ENCODE measurements at places on chromosomes 4 and X. TPM values are rescaled to one million over a fixed set of nuclear protein-coding genes. Genes with fewer than 3 reads are reported as not detected.
A peak's percentile ranks its signal among the peaks of the same experiment; 100 is the strongest.

DNA sequence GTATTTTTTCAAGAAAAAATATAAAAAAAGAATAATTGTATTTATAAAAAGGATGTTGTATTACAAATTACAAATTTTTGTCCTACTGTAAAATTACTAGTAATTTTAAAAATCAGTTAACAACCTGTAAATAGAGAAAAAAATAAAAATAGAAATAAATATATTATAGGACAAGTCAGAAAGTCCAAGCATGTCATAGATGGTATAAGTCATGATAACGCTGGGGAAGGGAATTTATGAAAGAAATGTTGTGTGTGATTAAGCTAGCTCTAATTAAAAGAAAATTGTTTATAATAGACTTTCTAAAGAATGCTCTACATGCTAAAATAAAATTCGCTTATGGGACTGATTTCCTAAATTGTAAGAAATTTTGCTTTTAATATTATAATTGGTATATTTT is 2329.9 kb downstream of the ARAP2 start:
- no peak overlapping the region for H3K27ac ChIP-seq
- no peaks in the 10 kb centered on the region for H3K27me3 ChIP-seq
- DNase-seq = no peak
- no peak overlapping the region for H3K4me3 ChIP-seq
- no peaks in the 10 kb centered on the region for H3K36me3 ChIP-seq

GRCh38 chr4:54746218-54746617 is 88.5 kb downstream of the KIT start:
- no peaks in the 10 kb centered on the region for H3K27me3 ChIP-seq
- H3K4me3 ChIP-seq = no peak overlapping the region
- DNase-seq = no peak
- no peak overlapping the region for H3K27ac ChIP-seq

DNA sequence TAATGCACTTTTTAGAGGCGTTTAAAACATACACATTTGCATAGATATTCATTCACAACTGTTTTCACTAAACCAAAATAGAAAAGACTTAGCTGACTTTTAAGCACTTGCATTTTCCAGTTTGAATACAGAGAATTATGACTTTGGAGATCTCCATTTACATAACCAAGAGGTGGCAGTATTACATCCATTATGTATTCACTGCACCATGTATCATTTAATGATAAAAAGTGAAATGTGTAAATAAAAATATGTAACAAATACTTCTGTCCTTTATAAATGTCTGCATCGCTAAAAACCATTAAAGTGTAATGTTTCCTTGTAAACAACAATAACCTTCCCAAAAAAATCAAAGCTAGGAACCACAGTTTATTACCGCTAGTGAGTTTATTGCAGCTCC is 413.2 kb downstream of the FGF13 start:
- H3K27ac ChIP-seq = no peak overlapping the region
- DNase-seq = no peak
- no peaks in the 10 kb centered on the region for H3K27me3 ChIP-seq
- H3K36me3 ChIP-seq = no peaks in the 10 kb centered on the region

- H3K4me1 ChIP-seq = no peaks in the 10 kb centered on the region
- no peaks in the 10 kb centered on the region for H3K27me3 ChIP-seq
- no peak overlapping the region for H3K27ac ChIP-seq
- H3K36me3 ChIP-seq = no peaks in the 10 kb centered on the region
Observed at GRCh38 chr4:19051831-19052230, 1030.3 kb upstream of the LCORL start.

GRCh38 chr4:10737337-10737736 is 52.8 kb upstream of the CLNK start:
- no peaks in the 10 kb centered on the region for H3K4me1 ChIP-seq
- H3K27me3 ChIP-seq = no peaks in the 10 kb centered on the region
- no peak overlapping the region for H3K27ac ChIP-seq
- no peak for DNase-seq
- no peaks in the 10 kb centered on the region for H3K36me3 ChIP-seq
- no peak overlapping the region for H3K4me3 ChIP-seq

- H3K27me3 ChIP-seq = no peaks in the 10 kb centered on the region
- peak; percentile 68 for DNase-seq
- H3K4me3 ChIP-seq = no peak overlapping the region
- H3K4me1 ChIP-seq = peaks cover 23% of the 10 kb centered on the region
- H3K36me3 ChIP-seq = no peaks in the 10 kb centered on the region
- H3K27ac ChIP-seq = peak overlapping the region; percentile 92
Observed at GRCh38 chrX:42028109-42028508, 104.8 kb upstream of the CASK start.

- H3K4me3 ChIP-seq = no peak overlapping the region
- no peak overlapping the region for H3K27ac ChIP-seq
- H3K27me3 ChIP-seq = no peaks in the 10 kb centered on the region
- DNase-seq = no peak
Observed at GRCh38 chr4:114399105-114399504, 199.5 kb upstream of the UGT8 start.

GRCh38 chr4:1825326-1825725 is 30.6 kb downstream of the LETM1 start:
- no peaks in the 10 kb centered on the region for H3K4me1 ChIP-seq
- no peaks in the 10 kb centered on the region for H3K27me3 ChIP-seq
- H3K27ac ChIP-seq = no peak overlapping the region
- DNase-seq = no peak
- H3K36me3 ChIP-seq = peaks cover 1% of the 10 kb centered on the region
- H3K4me3 ChIP-seq = no peak overlapping the region

GRCh38 chr4:151409470-151410313 is 716 bp downstream of the FHIP1A start:
- H3K4me3 ChIP-seq = peak overlapping the region; percentile 80
- no peaks in the 10 kb centered on the region for H3K36me3 ChIP-seq
- peak overlapping the region; percentile 85 for H3K27ac ChIP-seq
- H3K4me1 ChIP-seq = peaks cover 11% of the 10 kb centered on the region
- no peaks in the 10 kb centered on the region for H3K27me3 ChIP-seq

- no peak for DNase-seq
Observed at GRCh38 chr4:73707269-73707875, 33.0 kb upstream of the CXCL8 start.

GRCh38 chrX:21683941-21684340 is 25.8 kb upstream of the KLHL34 start:
- H3K4me3 ChIP-seq = no peak overlapping the region
- no peaks in the 10 kb centered on the region for H3K36me3 ChIP-seq
- DNase-seq = no peak
- no peaks in the 10 kb centered on the region for H3K27me3 ChIP-seq
- 0 out of 2 replicates have a peak, but pooled peaks cover 4% of the 10 kb centered on the region for H3K4me1 ChIP-seq

DNA sequence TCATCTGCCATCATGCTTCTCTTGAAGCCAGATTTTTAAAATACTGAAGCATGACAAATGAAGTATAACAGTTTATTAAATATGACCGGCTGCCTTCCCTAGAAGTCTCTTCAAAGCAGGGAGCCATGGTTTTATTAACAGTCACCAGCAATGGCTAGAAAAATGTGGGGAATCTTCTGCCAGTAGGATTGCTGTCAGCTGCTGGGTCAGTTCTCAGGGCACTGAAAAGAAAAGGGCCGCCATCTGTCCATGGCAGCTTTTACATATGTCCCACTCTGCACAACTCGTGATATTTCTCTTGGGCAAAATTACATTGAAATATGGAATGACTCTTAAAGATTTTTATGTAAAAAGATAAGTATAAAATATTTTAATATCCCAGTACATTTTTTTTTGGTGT is 2.8 kb downstream of the CCNG2 start:
- no peak overlapping the region for H3K4me3 ChIP-seq
- no peak overlapping the region for H3K27ac ChIP-seq
- H3K4me1 ChIP-seq = no peaks in the 10 kb centered on the region
- DNase-seq = no peak

DNA sequence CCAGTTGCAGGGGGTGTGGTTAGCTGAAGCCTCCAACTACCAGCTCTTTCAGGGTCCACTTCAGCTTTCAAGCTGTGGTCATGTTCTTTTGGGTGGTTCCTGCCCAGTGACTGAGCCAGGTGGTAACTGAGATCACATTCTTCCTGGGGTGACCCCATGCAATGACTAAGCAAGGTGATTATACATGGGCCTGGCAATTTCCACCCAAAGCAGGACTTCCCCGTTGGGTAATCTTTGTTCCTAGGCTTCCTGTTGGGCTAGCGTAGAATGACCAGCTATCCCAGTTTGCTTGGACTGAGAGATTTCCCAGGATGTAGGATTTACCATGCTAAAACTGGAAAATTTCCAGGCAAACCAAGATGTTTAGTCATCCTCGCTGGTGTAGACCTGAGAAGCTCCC is 18.4 kb upstream of the MAGEB17 start:
- no peaks in the 10 kb centered on the region for H3K27me3 ChIP-seq
- DNase-seq = no peak
- no peak overlapping the region for H3K27ac ChIP-seq
- H3K36me3 ChIP-seq = no peaks in the 10 kb centered on the region

- no peaks in the 10 kb centered on the region for H3K36me3 ChIP-seq
- no peaks in the 10 kb centered on the region for H3K4me1 ChIP-seq
- no peak for DNase-seq
- no peak overlapping the region for H3K27ac ChIP-seq
Observed at GRCh38 chrX:22247169-22247568, 25.5 kb upstream of the CBLL2 start.

GRCh38 chr4:16513876-16514275 is 287.6 kb upstream of the TAPT1 start:
- H3K36me3 ChIP-seq = no peaks in the 10 kb centered on the region
- no peak overlapping the region for H3K4me3 ChIP-seq
- no peak overlapping the region for H3K27ac ChIP-seq
- no peak for DNase-seq

DNA sequence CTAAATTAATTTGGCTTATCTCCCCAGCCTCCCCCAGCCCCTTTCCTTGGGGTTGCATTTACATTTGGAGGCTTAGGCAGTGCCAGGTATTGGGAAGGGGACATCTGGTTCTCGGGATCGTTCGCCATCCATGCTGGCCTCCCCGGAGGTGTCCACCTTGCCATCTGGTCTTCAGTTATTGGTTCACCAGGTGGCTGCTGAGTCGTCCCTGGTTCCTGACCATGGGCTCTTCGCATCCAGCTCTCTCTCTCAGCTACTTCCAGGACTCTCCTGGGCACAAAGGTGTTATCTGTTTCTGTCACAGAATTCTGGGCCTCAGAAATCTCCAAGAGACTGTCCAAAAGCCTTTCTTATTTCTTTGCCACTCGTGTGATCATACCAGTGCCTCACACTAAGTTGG is 75.4 kb upstream of the SCOC start:
- H3K4me3 ChIP-seq = no peak overlapping the region
- H3K27me3 ChIP-seq = no peaks in the 10 kb centered on the region
- no peak for DNase-seq
- no peaks in the 10 kb centered on the region for H3K4me1 ChIP-seq

DNA sequence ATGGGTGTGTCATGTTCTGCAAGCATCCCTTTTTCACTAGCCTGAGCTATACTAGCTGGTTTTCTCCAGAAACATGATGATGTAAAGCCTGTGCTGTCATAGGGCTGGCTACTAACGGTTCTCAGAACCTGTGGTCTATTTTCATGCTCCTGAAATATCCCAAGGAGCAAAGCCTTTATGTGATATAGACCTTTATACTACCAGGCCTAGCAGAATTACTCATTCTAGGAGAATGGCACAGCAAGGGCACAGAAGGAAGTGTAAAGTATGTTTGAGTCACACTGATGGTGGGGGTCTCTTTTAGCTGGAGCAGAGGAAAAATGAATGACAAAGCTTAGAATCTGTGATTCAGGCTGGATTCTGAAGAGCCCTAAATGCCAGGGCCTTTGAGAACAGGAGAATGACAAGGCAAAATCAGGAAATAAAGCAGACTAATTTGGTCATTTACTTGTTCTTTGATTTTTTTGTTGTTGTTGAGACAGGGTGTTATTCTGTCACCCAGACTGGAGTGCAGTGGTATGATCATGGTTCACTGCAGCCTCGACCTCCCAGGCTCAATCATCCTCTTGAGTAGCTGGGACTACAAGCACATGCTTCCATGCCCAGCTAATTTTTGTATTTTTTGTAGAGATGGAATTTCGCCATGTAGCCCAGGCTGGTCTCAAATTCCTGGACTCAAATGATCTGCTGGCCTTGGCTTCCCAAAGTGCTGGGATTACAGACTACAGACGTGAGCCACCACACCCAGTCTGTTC is 11.8 kb downstream of the TCEAL1 start:
- DNase-seq = no peak
- no peaks in the 10 kb centered on the region for H3K27me3 ChIP-seq

GRCh38 chrX:45035071-45035470 is 162.1 kb downstream of the KDM6A start:
- no peaks in the 10 kb centered on the region for H3K4me1 ChIP-seq
- no peaks in the 10 kb centered on the region for H3K36me3 ChIP-seq
- H3K27me3 ChIP-seq = no peaks in the 10 kb centered on the region

- no peaks in the 10 kb centered on the region for H3K27me3 ChIP-seq
- H3K36me3 ChIP-seq = no peaks in the 10 kb centered on the region
- DNase-seq = no peak
- H3K4me1 ChIP-seq = 0 out of 2 replicates have a peak, but pooled peaks cover 5% of the 10 kb centered on the region
Observed at GRCh38 chr4:154741131-154741665, 2.6 kb upstream of the LRAT start.

DNA sequence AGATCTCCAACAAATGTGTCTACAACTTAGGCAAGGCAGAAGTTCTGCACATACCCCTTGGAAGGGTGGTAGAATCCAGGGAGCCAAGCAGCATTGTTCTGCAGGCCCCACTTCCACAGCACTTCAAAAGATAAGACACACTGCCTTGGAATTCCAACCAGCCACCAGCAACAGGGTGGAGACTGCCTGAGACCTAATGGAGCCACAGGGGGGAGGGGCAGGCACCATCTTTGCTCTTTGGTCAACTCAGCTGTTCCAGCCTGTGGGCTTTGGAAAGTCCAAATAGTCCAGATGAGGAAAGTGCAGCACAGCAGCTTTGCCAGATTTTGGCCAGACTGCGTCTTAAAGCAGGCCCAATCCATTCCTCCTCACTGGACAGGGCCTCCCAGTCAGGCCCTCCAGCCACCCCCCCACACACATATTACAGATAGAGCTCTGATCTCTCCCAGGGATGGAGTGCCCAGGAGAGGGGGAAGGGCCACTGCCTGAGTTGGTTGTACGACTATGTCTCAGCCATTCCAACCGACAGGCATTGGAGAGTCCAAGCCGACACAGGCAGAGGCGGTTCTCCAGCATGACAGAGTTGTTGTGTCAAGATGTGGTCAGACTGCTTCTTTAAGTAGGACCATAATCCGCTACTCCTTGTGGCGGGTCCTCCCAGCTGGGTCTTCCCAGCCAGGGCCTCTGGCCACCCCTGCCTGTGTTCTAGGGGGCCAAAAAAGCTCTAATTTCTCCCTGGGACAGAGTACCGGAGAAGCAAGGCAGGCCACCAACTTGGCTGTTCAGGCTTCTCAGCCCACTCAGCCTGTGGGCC is 42.5 kb upstream of the ANTXR2 start:
- H3K27ac ChIP-seq = no peak overlapping the region
- no peaks in the 10 kb centered on the region for H3K36me3 ChIP-seq

- no peak for DNase-seq
- H3K36me3 ChIP-seq = no peaks in the 10 kb centered on the region
- no peak overlapping the region for H3K4me3 ChIP-seq
- H3K4me1 ChIP-seq = peaks cover 5% of the 10 kb centered on the region
- H3K27ac ChIP-seq = no peak overlapping the region
Observed at GRCh38 chrX:17501746-17502145, 126.7 kb downstream of the NHS start.

The KIF4A gene
- total RNA-seq = 39.6 TPM

The AIMP1 gene
- 143 TPM for total RNA-seq

The SPANXC gene
- total RNA-seq = not detected

The CPE gene
- total RNA-seq = 4.6 TPM

The GRIA2 gene
- total RNA-seq = not detected

The FAM9C gene
- total RNA-seq = not detected

The CXCL11 gene
- not detected for total RNA-seq

The PABPC5 gene
- not detected for total RNA-seq

The STK32B gene
- total RNA-seq = 8.8 TPM

The ENPEP gene
- 4.7 TPM for total RNA-seq

The SSX4B gene
- total RNA-seq = not detected

The ERAS gene
- total RNA-seq = not detected

The CSN1S1 gene
- total RNA-seq = not detected

The KLHL15 gene
- total RNA-seq = 7.4 TPM
